ENCODE measurements at places on chromosomes 2 and 18.

GRCh38 chr2:127674241-127675209 lies 805 bp downstream of the LIMS2 start:
- DNase-seq = no peak

DNA sequence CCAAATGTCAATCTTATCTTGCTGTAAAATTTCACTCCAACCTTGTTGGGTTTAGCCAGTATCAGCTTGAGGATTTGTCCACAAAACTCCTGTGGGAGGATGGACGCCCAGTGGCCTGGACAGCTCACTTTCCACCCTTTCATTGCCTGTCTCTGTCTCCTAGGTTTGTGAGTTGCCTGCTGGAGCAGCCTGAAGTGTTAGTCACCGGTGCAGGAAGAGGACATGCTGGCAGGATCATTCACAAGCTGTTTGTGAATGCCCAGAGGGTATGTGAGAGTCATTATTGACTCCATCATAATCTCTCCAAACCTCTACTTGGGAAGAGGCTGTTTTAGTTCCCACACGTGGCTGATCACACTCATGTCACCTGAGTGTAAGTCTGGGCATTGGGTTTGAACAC lies 112.3 kb downstream of the RAB3GAP1 start:
- no peak for DNase-seq

- DNase-seq = no peak
These were observed 31.7 kb upstream of the CYBRD1 start for GRCh38 chr2:171490577-171490976.

GRCh38 chr2:70133127-70133452 lies 45.8 kb downstream of the PCBP1 start:
- no peak for DNase-seq

- DNase-seq = peak; percentile 26
These were observed 31.9 kb downstream of the EXOC6B start for GRCh38 chr2:72793798-72794440.

GRCh38 chr2:60882971-60883753 lies 1.8 kb downstream of the REL start:
- DNase-seq = peak; percentile 19

GRCh38 chr2:197875763-197876162 lies 71.4 kb downstream of the PLCL1 start:
- DNase-seq = no peak

- DNase-seq = no peak
These were observed 16.4 kb upstream of the TXNL4A start for GRCh38 chr18:80004600-80005342.

DNA sequence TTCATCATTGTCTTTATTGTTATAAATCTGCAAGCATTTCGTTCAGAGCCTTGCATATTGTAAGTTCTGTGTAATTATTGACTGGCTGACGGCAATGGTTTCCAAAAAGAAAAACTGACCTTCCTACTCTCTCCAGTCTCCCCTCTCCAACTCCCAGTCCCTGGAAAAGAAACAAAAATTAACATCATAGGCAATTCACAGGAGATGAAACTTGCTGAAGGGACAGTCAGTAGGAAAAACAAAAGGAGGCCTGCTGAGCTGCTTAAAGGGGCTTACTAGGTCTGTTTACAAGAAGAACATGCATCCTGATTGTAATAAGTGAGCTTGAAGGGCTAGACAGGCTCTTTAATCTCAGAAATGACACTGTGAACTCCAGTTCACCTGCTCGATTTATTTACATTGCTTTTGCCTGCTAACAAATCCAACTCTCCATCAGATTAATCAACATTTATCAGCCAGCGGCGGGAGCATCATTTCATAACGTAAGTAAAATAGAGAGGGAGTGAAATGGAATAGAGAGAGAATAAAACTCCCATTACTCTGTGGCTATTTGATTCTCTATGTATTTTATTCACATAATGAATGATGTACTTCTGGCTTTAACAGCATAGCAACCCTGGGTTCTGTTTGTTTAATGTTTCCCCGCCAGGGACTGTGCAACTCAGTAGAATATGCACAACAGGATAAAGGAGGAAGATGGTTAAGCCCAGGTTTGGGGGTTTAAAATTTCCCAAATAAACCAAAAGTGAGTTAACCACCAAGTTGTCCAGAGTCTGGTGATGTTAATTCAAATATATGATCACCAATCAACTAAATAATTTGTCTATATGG lies 256.7 kb upstream of the SETBP1 start:
- peak; percentile 27 for DNase-seq

DNA sequence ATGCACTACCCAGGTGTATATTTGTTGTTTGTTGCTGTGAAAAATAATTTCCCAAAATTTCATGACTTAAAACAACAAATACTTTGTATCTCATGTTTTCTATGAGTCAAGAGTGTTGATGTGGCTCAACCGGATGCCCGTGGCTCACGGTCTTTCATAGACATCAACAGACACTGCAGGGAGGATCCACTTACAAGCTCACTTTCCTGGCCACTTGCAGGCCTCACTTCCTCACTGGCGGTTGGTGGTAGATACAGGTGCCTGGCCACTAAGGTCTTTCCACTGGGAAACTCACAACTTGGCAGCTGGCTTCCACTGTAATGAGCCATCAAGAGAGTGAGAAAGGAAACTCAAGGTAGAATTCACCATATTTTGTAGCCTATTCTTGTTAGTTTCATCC lies 662.9 kb downstream of the IRS1 start:
- no peak for DNase-seq

All from right lung (tissue), 10 donors.